H9 (cell line): ENCODE measurements at places on chromosomes 4 and X.
A peak's percentile ranks its signal among the peaks of the same experiment; 100 is the strongest.

- H3K27me3 ChIP-seq: peaks cover 25% of the 10 kb centered on the region
- no peak overlapping the region for H3K27ac ChIP-seq
- H3K36me3 ChIP-seq: no peaks in the 10 kb centered on the region
- H3K4me3 ChIP-seq: no peak overlapping the region
These were observed 3.1 kb downstream of the TET2 start for GRCh38 chr4:105149771-105150170.

GRCh38 chr4:84258905-84259830 is 239.9 kb downstream of the NKX6-1 start:
- H3K4me1 ChIP-seq: no peaks in the 10 kb centered on the region; the same call in 1 of the 2 replicates
- DNase-seq: peak; percentile 55
- H3K27ac ChIP-seq: no peak overlapping the region

- DNase-seq: no peak
- no peak overlapping the region for H3K27ac ChIP-seq
- no peaks in the 10 kb centered on the region for H3K27me3 ChIP-seq
- peak overlapping the region; percentile 78 for H3K4me3 ChIP-seq
These were observed 442 bp downstream of the MOSPD2 start for GRCh38 chrX:14873676-14874049.

GRCh38 chr4:132642016-132642817 is 506.9 kb upstream of the PCDH10 start:
- peaks cover 8% of the 10 kb centered on the region for H3K36me3 ChIP-seq
- no peak overlapping the region for H3K4me3 ChIP-seq
- peak; percentile 55 for DNase-seq
- H3K27ac ChIP-seq: no peak overlapping the region
- no peaks in the 10 kb centered on the region for H3K4me1 ChIP-seq
